ENCODE measurements at places on chromosomes 7 and 10.

DNA sequence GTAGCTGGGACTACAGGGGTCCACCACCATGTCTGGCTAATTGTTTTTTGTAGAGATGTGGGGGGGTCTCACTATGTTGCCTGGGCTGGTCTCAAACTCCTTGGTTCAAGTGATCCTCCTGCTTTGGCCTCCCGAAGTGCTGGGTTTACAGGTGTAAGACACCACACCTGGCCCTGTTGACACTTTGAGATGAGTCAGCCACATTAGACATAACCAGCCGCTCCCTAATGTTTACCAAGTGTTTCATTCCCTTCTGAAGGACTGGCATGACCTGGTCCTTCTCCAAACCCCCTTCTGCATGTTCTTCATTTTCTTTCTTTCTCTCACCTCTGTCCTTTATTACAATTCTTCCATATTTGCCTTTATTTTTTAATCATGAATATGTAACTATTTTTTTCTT is 67.8 kb downstream of the TAF3 start:
- no peak for DNase-seq

GRCh38 chr7:151599401-151600227 is 79.9 kb upstream of the RHEB start:
- no peak for DNase-seq

DNA sequence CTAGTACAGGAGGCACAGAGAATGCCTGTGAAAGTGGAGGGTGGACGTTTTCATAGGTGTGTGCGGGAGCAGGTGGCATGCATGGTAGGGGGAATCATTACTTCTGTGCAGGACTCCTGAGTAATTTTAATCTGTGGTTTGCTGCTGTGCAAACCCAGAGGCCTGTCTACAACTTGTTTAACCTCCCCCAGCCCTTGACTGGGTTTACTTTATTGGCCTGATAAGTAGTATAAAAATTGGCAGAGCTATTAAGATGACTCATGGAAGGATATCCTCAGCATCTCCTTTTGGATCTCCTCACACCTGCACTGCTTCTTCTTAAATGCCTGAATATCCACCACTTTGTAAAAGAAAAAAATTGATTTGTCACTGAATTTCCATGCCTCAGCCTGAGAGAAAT is 104.8 kb downstream of the AUTS2 start:
- no peak for DNase-seq

GRCh38 chr10:97724341-97724941 is 10.9 kb downstream of the MARVELD1 start:
- no peak for DNase-seq

- no peak for DNase-seq
Observed at GRCh38 chr7:69696686-69697685, 98.7 kb downstream of the AUTS2 start.

GRCh38 chr10:22475651-22476600 is 130.6 kb downstream of the SPAG6 start:
- no peak for DNase-seq

DNA sequence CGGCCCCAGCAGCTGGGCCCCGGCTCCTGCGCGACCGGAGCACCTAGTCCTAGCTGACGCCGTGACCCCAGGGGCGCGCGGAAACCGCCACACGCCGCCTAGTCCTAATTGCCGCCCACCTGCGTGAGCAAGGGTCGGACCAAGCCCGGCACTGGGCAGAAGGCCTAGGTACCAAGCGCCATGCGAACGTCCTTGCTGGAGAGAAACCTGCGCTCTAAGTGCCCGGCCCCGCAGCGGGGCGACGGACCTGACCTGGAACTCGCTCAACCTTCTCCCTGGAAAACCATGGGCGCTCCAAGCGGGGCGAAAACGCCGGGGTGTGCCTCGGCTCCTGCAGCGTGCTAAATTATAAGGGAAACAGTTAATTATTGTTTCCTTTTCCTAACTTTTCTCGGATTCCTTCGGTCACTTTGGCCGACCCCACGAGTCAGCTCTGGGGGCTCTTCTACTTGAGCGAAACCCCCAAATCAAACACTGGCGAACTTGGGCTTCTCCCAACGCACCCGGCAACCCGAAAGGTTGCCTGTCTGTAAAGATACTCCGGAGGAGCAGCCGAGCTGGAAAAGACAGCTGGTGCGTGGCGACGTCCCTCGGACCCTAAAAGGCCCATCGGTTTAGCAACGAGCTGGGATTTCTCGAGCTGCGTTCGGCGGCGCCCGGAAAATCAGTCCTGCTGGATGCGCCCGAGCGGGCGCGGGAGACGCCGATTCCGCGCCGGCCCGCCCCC is 5.3 kb upstream of the EBF3 start:
- no peak for DNase-seq

DNA sequence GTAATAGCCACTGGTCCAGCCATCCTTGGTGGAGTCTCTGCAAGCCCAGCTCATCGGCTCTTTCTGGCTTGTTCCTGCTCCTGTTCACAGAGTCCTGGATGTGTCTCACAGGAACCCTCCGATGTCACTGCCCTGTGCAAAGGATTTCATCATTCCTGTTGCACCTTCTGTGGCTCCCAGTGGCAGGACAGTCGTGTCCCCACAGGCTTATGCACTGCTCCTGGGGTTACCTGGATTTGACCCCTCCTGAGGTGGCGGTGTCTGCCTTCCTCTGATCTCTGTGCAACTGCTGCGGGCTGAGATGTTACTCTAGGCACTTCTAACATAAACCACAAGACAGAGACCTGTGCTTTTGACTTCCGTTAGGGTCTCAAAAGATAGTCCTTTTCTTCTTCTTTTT is 30.6 kb downstream of the APBB1IP start:
- DNase-seq, result peak; percentile 19

Measured in stimulated activated CD8-positive, alpha-beta memory T cell treated with anti-CD3 and anti-CD28 coated beads, Interleukin-4, amount 100 ng/mL, for 1 hour (primary cell).